ENCODE measurements at places on chromosomes 7 and 10. TPM values are rescaled to one million over a fixed set of nuclear protein-coding genes. Genes with fewer than 3 reads are reported as not detected.

The FGL2 gene
- 29.5 TPM for total RNA-seq

The LIPJ gene
- 0.49 TPM for total RNA-seq

The DPYSL4 gene
- 0.99 TPM for total RNA-seq

The DOCK1 gene
- total RNA-seq = 80.8 TPM

The PRKAR2B gene
- total RNA-seq = 36.1 TPM

DNA sequence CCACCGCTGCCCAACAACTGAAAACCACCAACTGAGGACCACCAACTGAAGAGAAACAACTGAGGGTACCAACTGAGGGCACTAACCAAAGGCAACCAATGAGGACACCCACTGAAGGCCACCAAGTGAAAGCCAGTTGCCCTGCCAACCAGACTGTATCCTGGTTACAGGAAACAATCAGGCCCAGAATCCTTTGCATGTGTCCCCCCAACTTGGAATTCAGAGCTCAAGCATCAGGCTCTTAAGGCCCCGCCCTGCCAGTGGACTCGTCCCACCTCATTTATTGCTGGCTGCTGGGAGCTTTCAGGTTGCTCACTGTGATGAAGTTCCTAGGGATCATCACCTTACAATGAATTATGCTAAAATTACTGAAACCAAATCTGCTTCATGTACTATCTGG is 76.6 kb upstream of the ABI1 start:
- DNase-seq = no peak

The INA gene
- total RNA-seq = 0.99 TPM

GRCh38 chr7:136000288-136000913 is 23.2 kb upstream of the MTPN start:
- DNase-seq = no peak

The SP4 gene
- 9.5 TPM for total RNA-seq

The HABP2 gene
- not detected for total RNA-seq
